ENCODE measurements at places on chromosomes 1 and 21.

- DNase-seq: no peak
Observed at GRCh38 chr1:31064111-31064717, 1.3 kb downstream of the PUM1 start.

DNA sequence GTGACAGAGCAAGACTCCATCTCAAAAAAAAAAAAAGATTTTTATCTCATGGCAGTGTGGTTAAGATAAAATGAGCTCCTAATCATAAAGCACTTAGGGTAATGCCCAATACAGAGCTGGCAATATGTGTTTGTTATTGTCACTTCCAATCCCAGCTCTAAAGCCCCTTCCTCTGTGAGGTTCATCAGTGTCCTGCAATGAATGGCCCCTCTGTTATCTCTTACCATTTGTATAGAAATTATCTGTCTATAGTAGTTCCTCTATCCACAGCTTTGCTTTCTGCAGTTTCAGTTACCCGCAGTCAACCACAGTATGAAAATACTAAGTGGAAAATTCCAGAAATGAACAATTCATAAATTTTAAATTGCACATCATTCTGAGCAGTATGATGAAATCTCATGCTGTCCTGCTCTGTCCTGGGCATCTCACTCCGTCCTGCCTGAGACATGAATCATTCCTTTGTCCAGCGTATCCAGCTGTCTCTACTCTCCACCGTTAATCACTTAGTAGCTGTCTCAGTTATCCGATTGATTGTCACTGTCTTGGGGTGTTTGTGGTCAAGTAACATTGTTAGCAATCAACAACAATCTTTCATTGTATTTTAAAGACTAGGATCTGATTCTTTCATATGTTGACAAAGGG lies 50.2 kb upstream of the DNAH14 start:
- no peak for DNase-seq

DNA sequence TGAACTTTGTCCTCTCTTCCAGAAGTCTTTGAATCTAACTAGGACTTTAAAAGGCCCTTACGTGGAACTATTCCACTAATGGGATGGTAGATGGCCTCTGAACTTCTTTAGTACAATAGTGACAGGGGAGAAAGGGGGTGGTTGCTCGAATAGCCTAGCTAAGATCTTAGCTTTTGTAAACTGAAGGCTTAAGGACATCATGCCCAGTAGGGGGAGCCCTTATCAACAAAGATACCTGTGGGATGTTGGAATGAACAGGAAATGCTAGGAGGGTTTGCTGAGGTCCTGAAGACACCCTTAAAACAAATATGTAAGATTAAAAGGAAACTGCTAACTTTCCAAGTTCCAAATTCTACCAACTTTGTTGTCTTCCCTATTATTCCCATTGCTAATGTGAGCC lies 33.2 kb downstream of the NHLH2 start:
- DNase-seq: peak; percentile 52

DNA sequence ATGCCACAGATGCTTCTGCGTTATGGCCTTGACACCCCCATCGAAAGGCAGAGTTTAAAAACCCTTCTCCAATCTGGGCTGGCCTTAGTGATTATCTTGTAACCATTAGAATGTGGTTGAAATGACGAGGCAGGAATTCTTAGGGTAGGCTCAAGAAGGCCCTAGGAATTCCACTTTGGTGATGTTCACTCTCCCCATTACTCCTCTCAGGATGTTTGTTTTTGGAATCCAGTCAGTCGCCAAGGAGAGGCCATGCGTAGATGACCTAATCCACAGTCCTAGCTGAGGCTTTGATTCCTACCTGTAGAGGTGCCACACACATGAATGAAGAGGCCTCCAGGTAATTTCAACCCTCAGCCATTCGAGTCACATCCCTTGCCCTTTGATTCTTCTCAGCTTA lies 318.2 kb downstream of the NEGR1 start:
- no peak for DNase-seq

DNA sequence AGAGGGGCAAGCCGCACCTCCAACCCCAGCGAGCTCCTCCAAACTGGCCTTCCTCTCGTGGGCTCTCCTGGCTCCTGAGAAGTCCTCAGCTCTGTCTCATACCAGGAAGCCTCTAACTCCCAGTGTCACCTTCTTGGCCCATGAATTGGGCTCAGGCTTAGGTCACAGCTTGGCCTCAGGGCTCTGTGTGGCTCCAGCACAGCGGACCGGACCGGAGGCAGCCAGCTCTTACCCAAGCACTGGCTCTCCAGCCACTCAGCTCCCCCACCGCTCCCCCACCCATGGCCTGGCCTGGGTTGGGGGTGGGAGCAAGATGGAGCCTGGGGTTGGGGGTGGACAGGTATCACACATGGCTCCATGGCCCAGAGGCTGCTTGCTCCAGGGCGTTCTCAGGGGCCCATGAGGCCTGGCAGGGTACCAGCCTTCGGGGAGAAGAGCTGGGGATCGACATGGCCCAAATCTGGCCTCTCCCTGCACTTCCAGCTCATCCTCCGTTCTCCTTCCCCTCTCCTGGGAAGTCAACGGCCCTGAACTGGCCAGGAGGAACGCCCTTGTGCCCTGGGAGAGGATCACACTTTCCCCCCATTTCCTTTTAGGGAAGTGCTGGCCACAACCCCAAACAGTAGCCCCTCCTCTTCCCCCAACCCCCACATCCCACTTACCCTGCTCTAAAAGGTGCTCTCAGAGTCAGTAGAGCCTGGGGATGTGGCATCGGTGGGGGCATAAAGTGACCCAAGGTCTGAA lies 97.5 kb downstream of the CASZ1 start:
- no peak for DNase-seq

DNA sequence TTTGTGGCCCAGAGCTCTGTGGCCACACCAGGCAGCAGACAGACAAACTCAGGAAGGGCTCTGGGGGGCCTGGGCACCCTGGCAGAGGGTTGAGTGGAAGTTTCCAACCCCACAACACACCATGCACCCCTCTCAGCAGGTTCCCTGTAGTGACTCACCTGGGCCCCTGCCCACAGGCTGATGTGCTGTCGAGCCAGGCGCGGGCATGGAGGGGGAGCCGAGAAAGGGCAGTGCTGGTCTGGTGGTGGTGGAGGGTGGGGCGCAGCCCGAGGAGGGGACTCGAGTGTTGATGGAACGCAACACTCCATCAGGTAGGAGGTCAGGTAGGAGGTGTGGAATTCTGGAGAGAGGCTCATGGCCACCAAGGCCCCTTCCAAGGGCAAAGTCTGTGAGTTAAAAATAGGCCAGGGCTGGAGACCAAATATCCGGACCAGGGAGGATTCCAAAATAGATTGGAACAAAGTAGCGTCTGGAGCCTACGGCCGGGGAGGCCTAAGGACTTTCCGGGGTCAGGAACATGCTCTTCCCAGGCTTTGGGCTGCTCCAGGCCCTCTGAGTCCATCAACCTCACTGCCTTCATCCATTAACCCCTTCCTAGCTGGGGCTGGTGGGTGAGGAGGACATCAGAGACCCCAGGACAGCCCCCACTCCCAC lies 191.5 kb upstream of the AJAP1 start:
- DNase-seq: no peak

GRCh38 chr1:78471890-78472620 lies 18.7 kb upstream of the PTGFR start:
- DNase-seq: no peak

GRCh38 chr1:59132295-59132694 lies 164.6 kb upstream of the FGGY start:
- DNase-seq: no peak

GRCh38 chr1:22540337-22540736 lies 23.0 kb upstream of the EPHA8 start:
- no peak for DNase-seq

- no peak for DNase-seq
Observed at GRCh38 chr1:199813198-199813597, 214.3 kb upstream of the NR5A2 start.

DNA sequence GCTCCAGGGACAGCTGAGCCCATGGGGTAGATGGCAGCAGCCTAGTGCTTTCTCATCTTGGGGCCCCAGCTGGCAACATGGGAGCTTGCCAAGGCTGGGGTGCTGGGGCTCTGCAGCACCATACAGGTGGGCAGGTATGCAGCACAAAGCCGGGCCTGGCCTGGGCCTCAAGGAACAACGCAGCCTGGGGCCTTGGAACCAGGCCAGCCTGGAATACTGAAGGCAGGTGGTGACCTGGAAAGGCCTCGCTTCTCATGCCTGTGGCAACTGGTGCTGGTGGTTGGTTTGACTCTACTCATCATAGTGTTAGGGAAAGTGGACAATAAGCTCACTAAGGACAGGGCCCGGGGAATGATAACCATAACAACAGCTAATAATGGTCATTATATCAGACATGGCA lies 27.0 kb upstream of the SDHB start:
- no peak for DNase-seq

GRCh38 chr1:206679738-206680211 lies 4.9 kb upstream of the MAPKAPK2 start:
- peak; percentile 90 for DNase-seq

DNA sequence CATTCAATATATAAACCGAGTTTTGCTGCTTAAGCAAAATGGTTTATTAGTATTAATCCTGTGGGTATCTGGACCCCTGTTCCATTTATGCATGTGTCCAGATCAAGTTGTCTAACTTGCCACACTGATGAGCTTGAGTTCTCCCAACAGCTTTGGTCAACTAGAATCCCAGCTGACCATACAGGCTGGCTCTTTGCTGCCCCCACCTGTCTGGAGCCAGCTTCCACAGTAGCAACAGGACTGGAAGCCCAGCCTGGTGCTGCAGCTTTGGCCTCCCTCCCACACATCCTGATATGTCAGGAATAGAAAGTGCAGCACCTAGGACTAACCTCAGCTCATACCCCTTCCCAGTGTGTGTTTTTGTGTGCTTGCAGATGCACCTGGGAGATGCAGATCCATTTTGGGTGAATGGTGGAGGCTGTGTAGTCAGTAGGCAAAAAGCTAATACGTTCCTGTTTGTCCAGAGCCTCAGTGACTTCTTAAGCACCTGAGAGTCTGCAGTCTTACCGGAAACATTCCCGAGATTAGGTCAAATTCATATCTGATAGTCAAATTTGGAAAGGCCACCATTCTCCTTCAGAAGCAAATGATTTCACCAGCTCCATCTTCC lies 40.9 kb upstream of the BEND5 start:
- DNase-seq: peak; percentile 71

- peak; percentile 83 for DNase-seq
Observed at GRCh38 chr21:44920694-44921604, at the start of gene ITGB2. TSS of gene ITGB2 (minus strand) at chr21:44920899. CDS start at chr21:44910782, 10,117 bp downstream.

GRCh38 chr1:114061121-114061830 lies 82.0 kb downstream of the OLFML3 start:
- DNase-seq: no peak

DNA sequence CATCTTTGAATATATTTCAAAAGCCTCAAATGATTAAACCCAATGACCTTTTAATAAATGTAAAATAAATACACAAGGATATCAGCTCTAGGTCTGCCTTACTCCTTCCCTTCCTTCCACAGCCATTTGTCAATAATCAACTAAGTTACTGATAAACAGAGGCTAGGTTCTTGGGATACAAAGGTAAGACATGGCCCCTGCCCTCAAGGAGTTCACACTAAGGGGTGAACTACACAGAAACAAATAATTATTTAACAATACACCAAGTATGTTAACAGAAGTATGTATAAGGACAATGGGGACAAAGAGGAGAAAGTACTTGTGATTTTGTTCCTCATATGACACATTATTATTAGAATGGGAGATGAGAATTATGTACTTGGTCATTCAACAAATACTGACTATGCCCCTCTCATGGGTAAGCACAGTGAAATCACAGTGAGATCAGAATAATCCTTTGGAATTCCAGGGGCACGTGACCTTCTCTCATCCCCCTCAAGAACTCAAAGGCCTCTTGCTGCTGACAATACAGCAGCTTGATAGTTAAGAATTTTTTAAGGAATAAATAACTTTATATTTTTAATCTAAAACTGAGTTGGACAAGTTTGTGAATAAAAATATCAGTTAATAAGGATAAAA lies 40.2 kb downstream of the ATP1B1 start:
- no peak for DNase-seq

- no peak for DNase-seq
Observed at GRCh38 chr1:170175041-170175440, 29.3 kb downstream of the NTMT2 start.

GRCh38 chr1:184298440-184299405 lies 88.1 kb upstream of the C1orf21 start:
- no peak for DNase-seq

GRCh38 chr1:94951509-94952208 lies 24.7 kb upstream of the CNN3 start:
- no peak for DNase-seq

DNA sequence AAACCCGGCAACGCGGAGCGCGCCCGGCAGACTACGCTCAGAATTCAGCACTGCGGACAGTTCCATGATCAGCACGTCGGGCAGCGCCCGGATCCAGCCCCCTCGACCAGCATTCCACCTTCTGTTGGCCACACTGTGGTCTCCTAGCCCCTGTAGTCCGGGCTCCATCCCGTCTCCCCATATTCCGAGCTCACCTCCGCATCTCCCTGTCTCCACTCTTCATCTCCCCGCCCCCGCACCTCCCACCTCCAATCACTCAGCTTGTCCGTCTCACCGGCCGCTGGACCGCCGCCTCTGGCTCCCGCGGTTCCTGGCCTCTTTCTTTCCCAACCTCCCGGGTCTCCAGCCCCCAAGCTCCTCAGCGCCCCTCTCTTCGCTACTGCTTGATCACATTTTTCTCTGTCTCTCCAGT lies 500 bp downstream of the EPHA10 start:
- DNase-seq: peak; percentile 33

DNA sequence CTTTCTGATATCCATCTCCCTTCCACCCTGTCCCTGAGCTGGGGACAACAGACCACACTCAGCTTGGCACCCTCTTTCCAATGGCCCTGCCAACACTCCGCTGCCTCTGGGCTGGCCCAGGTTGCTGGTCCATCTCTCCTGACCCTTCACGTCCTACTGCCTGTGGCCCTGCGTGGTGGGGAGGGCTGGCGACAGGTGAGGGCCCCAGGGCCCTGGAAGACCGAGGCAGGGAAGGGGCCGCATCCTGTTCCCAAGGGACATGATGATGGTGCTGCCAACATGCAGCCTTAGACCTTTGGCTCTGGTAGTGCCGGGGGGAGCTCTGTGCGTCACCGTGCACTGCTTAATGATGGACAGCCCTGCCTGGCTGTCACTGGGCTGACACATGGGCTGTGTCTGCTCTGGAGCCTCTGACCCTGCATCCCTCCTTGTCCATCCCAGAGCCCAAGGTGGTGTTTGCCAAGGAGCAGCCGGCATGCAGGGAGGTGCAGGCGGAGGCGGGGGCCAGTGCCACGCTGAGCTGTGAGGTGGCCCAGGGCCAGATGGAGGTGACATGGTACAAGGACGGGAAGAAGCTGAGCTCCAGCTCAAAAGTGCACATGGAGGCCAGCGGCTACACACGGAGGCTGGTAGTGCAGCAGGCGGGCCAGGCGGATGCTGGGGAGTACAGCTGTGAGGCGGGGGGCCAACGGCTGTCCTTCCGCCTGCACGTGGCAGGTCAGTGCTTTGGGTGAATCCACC lies 65.2 kb downstream of the OBSCN start:
- no peak for DNase-seq

Measured in B cell (primary cell).